Activated CD4-positive, alpha-beta T cell treated with anti-CD3 and anti-CD28 coated beads for 48 hours (primary cell): ENCODE measurements at places on chromosomes 5 and 9.

GRCh38 chr5:76542241-76542640 lies 81.0 kb downstream of the F2RL2 start:
- DNase-seq: no peak

DNA sequence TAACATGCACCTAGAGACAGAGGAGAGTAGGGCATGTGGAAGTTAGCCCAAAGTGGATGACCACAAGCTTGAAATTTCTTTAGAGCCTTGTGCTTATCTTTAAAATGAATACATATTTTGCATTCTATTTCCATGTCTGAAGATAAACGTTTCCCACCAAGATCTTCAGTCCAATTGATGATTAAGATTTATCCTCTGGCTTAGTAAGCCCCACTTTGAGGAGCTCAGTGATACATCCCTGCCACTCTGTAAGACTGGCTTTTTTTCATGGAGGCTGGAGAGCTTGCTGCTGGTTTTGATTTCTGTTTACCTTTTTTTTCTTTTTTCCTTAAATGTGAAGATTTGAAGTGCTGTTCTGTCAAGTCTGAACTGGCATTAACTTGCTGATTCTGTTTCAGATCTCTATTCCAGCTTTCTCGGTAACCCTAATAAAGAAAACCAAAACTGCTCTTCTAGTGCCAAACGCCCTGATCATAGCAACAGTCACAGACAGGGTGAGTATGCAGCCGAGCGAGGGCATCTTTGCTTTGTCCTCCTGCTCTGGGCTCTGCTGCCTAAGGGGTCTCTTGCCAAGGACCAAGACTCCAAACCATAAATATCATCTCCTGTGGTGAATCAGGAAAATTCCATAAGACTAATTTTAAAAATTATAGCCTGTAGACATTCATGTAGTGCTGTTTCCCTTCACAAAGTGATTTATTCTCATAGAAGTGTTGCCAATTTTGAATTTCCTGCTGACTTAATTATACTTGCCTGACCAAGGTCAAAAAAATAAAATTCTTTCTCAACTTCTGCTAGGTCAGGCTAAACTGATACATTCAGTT lies 54.3 kb downstream of the GRAMD2B start:
- DNase-seq: no peak

DNA sequence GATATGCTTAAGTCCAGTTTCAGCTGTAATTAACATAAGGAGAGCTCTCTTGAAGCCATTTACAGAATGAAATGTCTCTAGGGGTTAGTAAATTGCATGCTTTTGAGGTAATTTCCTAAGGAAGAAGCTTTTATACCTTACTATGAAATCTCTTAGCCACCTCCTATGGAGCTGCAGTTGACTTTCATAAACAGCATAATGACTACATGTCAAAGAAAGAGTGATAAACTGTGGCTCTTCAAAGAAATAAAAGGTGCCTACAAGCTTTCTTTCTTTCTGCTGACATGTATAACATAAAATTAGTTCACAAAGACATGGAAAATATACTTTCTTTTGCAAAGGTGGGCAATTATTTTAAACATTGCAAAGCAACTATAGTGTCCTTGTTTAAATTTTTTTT lies 90.8 kb downstream of the TMEM167A start:
- no peak for DNase-seq

- peak; percentile 51 for DNase-seq
Measured at GRCh38 chr9:89154651-89155336, 23.8 kb downstream of the SHC3 start.

DNA sequence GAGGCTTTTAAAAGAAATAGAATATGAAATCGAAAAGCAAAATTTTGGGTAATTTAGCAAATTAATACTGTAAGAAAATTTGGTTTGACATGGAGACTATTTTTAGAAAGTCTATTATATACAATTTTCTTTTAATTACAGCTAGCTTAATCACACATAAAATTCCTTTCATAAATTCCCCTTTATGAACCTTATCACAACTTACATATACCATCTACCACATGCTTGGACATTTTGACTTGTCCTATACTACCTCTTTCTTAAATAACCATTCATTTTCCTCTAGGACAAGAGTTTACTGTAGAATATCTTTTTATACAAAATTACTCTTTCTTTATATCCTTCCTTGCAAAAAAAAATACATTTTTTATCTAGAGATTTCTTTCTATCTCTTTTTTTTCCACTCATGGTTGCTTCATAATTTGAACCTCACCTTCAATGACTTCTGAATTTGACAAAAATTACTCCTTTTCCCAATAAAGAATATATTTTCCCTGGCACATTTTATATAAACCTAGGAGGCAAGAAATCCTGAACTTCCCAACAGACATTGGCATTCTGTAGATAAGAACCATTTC lies 34.0 kb upstream of the SYK start:
- no peak for DNase-seq

DNA sequence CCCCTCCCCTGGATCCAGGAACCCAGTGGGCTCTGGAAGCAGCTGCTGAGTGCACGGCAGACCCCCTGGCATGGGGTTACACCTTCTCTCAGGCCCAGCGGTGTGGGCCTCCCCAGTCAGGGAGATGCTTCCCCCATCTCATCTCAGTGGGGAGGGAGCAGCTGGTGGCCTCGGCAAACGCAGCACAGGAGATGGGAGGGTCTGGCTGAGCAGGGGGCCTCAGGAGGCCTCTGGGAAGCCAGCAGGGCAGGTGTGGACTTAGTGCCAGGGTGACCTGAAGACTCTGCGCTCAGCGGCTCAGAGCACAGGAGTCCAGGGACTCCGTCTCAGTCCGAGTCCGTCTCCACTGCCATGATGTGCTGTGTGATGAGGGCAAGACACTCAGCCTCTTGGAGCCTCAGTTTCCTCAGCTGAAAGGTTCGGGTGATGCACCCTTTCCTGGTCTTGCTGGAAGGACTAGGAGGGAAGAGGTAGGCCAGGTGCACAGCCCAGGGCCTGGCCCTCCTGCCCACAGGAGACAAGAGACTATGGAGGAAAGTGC lies 100.6 kb downstream of the GTF3C4 start:
- DNase-seq: no peak

- no peak for DNase-seq
Measured at GRCh38 chr5:152883066-152883775, 478.1 kb upstream of the NMUR2 start.

DNA sequence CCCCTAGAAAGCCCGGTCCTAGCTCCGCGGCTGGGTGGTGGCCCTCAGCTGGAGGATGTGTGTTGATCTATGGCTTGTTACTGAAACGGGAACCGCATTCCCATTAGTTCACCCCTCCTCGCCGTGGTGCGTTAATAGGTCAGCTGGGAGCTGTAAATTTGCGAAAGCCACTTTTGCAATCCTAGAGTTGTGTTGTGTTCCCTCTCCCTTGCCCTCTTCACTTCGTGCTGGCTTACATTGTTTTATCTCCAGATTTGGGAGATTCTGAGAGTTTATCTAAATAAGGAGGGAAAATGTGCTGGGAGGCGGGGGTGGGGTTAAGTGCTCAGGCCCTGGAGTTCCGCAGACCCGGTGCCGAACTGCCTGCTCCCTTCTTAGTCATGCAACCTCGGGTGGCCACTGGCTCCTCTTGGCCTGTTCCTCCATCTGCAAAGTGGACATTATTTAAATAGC lies 62.8 kb downstream of the HMCN2 start:
- DNase-seq: no peak

DNA sequence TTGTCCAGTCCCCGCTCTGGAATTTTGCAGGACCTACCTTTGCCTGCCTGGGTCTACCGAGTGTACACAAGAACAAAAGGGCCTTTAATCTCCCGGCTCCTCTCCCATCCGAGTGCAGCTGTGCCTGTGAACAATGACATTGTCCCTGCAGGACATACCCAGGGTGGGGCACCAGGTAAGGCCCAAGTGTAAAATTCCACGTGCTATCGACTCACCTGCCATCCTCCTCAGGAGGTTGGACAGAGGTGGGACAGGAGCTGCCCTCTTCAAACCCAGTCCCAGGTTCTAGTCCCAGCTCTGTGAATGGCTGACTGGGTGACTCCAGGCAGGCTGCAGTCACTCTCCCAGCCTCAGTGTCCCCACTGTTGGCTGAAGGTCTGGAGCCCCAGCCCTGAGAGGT lies 159.6 kb upstream of the ALDH1B1 start:
- no peak for DNase-seq

DNA sequence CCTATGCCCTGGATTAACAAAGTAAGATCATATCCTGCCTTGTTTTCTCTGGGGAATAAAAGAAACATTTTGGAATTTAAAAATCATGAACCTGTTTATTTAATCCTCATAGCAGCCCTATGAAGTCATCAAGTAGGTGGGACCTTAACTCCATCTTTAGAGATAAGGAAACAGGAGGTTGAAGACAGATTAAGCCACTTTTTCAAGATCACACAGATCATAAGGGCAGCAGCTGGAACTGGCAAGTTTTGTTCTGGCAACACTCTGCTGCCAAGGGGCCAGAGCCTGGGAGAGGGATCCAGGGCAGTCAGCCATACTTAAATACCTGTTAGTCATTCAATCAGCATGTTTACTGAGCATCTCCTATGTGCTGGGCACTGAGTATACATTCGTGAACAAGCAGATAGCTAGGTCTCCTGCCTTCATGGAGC lies 63.7 kb downstream of the SLC1A1 start:
- no peak for DNase-seq

GRCh38 chr5:39019254-39019653 lies 54.9 kb downstream of the RICTOR start:
- no peak for DNase-seq

DNA sequence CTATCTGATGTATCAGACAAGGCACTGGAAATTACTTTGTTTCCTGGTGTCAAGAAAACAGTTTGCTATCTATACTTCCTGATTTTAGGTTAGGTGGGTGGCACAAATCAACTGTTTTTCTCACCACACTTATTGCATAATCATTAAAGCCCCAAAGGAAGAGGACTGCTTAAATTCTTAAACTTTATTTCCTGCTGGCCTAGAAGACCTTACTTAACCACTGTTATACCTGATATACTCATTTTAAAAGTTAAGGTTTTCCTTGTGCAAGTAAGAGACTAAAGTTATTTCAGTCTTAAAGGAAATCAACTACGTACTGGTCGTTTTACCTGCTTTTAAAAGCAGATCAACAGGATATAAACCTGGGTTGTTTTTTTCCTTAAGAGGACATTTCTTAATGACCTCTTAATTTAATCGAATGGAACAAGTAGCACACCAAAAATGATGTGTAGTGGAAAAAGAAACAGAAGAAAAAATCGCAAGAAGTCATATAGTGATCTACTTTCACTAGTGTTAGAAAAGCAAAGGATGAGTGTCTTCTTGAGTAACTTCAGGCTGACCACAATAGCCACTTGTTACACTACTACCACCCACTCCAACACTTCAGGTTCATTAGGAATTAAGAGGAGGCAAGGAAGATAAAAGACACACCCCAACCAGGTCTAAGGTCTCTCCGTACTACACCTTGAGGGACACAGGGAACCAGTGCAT lies 974 bp downstream of the CLINT1 start:
- peak; percentile 15 for DNase-seq

DNA sequence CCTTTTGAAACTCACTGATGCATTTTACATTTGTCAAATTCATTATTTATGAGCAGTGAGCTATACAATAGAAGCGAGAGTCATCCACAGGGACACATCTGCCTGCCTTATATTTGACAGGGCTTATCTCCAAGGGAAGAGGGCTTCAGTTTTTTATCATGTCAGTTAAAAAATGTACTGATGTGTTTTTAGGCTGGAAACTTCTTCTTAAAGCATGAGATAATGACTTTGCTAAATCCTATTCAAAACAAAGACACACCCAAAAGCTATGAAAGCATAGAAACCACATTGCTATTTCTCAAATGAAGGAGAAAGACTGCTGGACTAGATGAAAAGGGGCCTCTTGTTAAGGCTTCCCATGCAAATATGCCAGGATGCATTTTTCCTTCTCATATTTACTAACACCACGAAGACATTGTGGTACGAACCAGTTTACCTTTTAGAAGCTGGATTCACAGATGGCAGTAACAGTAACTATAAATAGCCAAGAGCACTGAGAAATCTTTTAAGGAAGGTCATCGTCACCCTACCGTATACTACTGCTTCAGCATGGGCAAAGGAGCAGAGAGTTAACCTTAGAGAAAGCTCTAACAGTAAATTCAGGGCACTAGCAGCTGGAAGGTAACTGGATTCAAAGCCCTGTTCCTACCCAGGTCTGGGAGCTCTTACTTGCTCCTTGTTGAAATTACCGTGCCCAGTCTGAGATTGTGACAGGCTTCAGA lies 86.3 kb upstream of the IFNK start:
- no peak for DNase-seq

DNA sequence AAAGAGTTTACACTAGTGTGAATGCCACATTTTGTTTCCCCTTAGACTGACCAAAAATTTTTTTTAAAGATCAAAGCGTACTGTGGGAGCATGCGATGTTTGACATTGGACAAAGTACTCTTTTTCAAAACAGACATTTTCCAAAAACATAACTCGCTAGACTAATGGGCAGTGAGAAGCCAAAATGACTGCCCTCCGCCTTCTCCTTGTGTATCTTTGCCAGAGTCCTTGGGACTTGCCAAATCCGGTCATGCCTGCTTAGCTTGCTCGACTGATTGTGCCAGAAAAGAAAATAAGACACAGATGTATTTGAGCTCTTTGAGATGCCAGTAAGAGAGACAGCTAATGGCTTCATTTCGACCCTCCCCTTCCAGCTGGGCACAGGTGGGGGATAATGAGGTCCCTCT lies 157.5 kb downstream of the MAPKAP1 start:
- DNase-seq: no peak

DNA sequence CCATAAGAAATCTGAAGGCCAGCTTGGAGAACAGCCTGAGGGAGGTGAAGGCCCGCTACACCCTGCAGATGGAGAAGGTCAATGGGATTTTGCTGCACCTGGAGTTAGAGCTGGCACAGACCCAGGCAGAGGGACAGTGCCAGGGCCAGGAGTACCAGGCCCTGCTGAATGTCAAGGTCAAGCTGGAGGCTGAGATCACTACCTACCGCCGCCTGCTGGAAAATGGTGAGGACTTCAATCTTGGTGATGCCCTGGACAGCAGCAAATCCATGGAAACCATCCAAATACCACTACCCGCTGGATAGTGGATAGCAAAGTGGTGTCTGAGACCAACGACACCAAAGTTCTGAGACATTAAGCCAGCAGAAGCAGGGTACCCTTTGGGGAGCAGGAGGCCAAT lies 100.5 kb upstream of the MAN2A1 start:
- DNase-seq: no peak

DNA sequence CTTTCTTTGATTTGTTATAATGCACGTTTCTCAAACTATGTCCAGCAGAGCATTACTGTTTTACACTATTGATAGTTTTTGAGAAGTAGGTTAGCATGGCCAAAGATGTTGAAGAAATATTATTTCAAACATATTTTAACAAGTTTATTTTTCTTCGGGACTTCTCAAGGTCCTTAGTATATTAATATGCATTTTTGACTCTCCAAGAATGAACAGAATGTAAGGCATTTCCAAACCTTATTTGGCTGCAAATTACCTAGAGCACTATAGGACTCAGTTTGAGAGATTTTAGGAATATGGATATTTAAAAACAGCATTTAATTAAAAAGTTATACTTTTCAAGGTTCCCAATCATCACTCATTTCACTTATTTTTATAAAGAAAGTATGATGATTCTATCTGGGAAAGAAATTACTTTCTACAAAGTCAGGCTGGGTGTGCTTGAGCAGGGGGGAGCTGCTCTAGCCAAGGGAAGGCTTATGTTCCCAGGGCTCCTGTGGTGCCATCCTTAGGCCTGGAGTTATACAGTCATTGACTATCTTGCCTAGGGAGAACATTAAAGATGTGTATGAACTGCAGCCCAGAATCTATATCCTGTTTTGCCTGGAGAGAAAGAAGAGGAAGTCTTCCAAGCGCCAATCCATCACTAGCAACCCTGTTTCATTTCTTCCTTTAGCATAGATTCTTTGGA lies 27.6 kb upstream of the NREP start:
- no peak for DNase-seq
